NT2/D1 (cell line): ENCODE measurements at places on chromosomes 5 and 9.
A peak's percentile ranks its signal among the peaks of the same experiment; 100 is the strongest.

DNA sequence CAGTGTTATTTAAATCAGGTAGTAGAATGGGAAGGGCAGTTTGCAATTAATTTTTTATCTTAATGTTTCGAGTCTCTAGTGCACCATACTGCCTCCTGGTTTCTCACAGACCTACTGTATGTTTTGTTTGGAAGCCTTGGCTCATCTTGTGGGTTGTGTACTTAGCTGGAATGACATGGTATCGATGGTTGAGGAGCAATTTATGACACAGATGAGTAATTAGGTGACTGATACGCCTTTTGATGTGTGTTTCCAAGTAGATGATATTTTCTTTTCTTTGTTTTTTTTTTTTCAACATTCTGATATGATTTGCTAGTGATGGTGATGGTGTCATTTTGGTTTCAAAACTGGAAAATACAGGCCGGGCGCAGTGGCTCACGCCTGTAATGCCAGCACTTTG is 16.1 kb downstream of the BASP1 start:
- DNase-seq, result no peak

- peak; percentile 22 for DNase-seq
Measured at GRCh38 chr9:69877852-69878514, 57.4 kb downstream of the CFAP95 start.

DNA sequence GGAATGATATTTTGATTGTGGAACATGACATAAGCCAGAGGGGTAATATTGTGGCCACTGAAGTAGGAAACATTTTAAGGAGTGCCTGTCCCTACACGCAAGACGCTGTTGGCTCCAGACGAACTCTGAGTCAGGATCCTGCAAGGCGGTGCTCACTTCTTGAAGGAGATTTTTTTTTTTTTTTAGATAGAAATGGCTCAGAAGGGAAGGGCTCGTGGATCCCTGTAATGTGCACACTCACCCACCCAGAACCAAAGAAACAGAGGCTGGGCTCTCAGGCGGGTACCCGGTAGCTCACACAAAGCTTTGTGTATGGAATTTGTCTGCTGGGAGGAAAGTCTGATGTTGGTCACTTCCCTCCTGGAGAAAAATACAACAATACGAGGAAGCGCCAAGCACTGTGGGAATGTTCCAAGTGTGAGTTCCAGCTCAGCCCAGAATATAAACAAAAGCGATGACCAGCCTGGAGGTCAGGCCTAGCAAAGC is 25.7 kb downstream of the RAPGEF1 start:
- no peak for DNase-seq

DNA sequence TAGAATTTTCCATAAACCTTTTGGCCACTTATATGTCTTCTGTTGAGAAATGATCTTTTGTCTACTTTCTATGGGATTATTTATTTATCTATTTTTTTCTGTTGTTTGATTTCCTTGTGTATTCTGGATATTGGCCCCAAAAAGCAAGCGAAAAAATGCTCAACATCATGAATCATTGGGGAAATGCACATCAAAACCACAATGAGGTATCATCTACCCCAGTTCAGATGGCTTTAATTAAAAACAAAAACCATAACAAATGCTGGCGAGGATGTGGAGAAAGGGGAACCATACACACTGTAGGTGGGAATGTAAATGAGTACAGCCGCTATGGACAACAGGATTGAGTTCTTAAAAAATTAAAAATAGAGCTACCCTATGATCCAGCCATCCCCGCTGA is 125.0 kb upstream of the LPCAT1 start:
- DNase-seq, result no peak

DNA sequence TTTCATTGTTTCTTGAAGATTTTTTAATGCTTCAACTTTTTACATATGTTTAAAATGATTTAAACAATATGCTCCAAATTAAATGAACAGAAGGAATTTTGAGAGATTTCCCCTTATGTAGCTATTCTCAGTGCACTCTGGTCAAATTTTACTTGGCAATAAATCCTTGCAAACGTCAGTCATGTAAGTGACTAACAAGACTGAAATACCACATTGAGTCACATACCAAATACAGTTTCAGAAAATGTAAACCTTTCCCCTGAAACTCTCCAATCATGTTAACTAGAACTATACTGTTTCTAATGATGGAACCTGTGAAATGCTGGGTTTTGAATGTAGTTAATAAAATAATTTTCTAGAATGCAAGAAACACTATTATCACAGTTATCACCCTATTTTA is 29.6 kb downstream of the SAR1B start:
- no peak for DNase-seq

GRCh38 chr5:1391691-1392090 is 46.8 kb upstream of the CLPTM1L start:
- DNase-seq, result no peak

DNA sequence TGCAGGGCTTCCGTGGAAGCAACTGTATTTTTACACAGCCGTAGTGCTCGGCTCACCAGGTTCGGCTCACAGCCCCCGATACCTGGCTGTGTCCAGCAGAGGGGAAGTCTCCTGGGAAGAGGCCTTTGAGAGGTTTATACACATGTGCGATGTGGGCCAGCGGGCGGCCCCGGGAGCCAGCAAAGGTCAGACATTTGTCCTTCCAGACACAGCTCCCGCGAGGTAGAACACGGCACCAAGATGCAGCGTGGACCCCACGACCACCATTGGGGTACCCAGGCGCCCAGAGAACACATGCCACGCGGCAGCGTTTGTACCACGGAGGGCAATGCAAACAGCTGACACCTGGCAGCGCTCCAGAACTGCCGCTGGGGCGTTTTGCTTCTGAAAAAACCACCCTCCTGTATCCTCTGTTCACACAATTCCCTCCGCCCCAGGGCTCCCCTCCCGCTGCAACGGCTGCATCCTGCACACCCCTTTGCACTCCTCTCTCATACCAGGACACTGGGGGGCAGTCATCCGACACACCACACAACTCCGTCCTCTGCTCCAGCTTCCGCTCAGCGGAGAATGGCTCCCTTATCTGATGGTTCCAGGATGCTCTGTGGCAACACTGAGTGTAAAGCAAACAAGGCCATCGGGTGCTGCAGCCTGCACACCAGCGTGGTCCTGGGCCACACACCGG is 235.3 kb downstream of the SYK start:
- DNase-seq, result peak; percentile 57

DNA sequence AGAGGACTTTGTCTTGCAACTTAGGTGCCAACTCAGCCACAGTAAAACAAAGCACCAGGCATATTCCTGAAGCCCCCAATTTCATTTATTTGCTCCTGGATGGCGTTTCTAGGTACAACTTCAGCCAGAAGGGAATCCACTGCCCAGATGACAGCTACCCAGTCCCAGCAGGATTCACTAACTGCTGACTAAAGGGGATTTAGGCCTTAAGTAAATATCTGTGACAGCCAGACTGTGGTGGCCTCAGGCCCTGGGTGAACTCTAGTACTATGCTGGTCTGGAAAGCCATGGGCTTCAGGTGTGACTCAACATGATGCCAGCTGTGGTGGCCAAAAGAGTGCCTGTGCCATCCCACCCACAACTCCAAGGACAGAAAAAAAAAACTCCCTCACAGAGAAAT is 396.1 kb upstream of the CCNG1 start:
- DNase-seq, result no peak

DNA sequence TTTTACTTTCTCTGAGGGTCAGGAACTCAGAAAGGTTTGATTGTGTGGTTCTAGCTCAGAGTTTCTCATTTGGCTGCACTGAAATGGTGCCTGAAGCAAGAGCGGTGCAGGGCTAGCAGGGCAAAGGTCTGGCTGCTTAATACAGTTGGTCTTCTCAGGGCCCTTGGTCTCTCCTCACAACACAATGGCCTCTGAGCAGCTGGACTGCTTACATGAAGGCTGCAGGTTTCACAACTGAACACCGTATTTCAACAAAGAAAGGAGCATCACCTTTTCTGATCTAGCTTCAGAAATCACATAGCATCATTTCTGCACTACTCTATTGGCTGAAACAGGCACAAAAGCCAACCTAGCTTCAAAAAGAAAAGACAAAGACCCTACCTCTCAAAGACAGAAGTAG is 122.2 kb downstream of the MLLT3 start:
- DNase-seq, result no peak

DNA sequence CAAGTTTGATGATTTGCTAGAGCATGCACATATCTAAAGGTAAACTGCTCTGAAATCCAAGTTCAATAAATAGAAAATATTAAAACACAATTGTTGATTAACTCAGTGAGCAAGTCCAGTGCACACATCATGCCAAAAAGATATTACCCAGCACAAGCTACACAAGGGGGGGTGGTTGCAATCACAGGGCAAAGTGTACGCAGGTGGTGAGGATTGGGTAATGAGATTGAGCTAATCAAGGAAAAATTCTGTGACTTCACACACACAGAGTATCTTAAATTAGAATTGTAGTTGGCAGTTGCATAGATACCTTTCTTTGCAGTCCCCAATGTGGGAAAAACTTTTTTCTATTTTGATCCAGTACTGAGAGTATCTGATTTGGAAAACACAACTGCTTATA is 156.1 kb upstream of the NTRK2 start:
- no peak for DNase-seq

- DNase-seq, result peak; percentile 71
Measured at GRCh38 chr5:123802298-123802951, 290.4 kb downstream of the CSNK1G3 start.
